H4 (cell line): ENCODE measurements at places on chromosomes 1 and 21. TPM values are rescaled to one million over a fixed set of nuclear protein-coding genes. Genes with fewer than 3 reads are reported as not detected.

Gene GPR161
- 5.8 and 7.0 TPM in 2 replicates for total RNA-seq

- DNase-seq = no peak
Observed at GRCh38 chr1:236888903-236889302, 93.8 kb downstream of the MTR start.

DNA sequence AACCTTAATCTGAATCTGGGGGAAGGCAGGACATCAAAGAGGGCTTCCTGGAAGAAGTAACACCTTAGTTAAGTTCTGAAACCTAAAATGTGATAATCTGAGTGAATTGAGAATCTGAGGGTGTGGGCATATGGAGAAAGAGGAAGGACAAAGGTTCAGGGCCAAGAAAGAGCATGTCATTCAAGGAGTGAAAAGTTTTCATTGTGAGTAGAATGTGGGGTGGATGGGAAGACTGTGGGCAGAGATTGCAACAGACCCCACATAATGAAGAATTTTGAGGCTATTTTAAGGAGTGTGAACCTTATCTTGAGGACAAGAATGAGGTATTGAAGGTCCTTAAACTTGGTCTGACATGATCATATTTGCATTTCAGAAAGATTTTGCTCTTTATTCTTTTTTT is 227.2 kb downstream of the PTGER3 start:
- no peak for DNase-seq

Gene RGS8
- not detected in 2 replicates for total RNA-seq
